ENCODE measurements at places on chromosomes 13 and 19. TPM values are rescaled to one million over a fixed set of nuclear protein-coding genes. Genes with fewer than 3 reads are reported as not detected.

DNA sequence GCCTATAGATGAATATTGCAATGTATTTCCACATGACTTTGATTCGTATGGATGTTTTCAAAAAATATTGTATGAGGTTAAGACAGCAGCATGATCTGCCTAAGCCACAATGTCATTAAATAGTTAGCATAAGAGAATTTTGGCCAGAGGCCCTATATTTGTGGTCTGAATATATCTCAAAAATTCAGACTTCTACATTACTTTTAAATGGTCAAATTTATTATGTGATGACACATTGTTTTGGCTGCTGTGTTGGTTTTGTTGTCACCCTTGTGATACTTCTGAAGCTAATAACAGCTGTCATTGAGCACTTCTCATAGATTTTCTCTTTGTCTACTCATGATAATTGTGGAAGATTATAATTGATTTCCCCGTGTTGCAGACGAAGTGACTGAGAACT is 288.2 kb downstream of the MYO16 start:
- no peak overlapping the region for H3K27ac ChIP-seq
- H3K27me3 ChIP-seq = no peaks in the 10 kb centered on the region
- no peak overlapping the region for H3K4me3 ChIP-seq
- no peak for DNase-seq
- peaks cover 13% of the 10 kb centered on the region for H3K4me1 ChIP-seq

Gene URAD
- total RNA-seq = not detected

DNA sequence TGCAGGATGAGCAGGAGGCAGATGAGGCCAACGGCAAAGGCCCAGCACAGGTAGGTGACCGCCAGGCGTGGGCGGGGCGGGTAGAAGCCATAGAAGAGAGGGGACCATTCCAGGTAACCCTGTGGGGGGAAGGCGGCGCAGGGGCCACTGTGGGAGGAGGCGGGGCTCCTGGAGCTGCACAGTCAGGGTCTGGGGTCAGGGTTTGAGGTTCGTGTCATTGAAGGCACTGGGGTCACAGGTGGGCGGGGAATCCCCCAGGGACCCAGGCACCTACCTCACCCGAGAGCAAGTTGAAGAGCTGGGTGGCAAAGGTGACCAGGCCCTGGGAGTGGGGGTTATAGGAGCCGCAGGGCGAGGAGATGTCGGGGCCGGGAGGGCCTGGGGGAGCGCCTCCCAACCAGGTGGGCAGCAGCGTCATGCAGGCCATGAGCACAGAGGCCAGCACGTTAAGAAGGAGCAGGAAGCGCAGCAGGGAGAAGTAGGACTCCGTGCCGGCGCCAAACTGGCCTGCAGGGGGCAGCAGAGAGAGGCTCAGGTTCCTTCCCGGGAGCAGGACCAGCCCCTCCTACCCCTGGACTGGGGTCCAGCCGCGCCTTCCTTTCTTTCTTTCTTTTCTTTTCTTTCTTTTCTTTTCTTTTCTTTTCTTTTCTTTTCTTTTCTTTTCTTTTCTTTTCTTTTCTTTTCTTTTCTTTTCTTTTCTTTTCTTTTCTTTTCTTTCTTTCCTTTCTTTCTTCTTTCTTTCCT is 4.6 kb downstream of the TMC4 start:
- peaks cover 2% of the 10 kb centered on the region for H3K4me1 ChIP-seq
- no peak overlapping the region for H3K27ac ChIP-seq
- no peak overlapping the region for H3K4me3 ChIP-seq

DNA sequence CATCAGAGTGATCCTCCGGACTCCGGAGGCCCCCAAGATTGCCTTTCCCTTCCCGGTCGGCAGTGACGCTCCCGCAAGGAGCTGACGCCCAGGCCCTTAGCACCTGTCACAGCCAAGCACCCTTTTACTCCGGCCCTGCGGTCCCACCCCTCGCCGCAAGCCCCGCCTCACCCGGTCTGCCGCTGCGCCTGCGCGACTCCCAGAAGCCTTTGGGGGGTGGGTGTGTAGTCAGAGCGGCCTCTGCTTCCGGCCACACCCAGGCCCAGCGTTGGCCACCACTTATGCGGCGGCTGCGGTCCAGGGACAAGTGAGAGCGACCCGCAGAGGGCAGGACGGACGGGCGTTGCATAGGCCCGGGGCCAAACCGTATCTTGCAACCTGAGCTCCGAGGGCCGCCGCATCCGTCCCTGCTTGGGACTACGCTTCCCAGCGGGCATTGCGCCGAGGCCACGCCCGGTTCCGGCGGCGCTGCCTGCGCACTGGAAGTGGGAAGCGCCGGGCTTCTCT is 441 bp upstream of the ZFP28 start:
- H3K4me1 ChIP-seq = no peaks in the 10 kb centered on the region
- no peaks in the 10 kb centered on the region for H3K36me3 ChIP-seq
- no peaks in the 10 kb centered on the region for H3K27me3 ChIP-seq
- peak overlapping the region; percentile 77 for H3K27ac ChIP-seq
- DNase-seq = peak; percentile 92

- no peak overlapping the region for H3K4me3 ChIP-seq
- no peak overlapping the region for H3K27ac ChIP-seq
- peaks cover 7% of the 10 kb centered on the region for H3K27me3 ChIP-seq
- no peaks in the 10 kb centered on the region for H3K36me3 ChIP-seq
Measured at GRCh38 chr13:99103536-99103935, 97.1 kb upstream of the UBAC2 start.

Gene HIPK4
- not detected for total RNA-seq

DNA sequence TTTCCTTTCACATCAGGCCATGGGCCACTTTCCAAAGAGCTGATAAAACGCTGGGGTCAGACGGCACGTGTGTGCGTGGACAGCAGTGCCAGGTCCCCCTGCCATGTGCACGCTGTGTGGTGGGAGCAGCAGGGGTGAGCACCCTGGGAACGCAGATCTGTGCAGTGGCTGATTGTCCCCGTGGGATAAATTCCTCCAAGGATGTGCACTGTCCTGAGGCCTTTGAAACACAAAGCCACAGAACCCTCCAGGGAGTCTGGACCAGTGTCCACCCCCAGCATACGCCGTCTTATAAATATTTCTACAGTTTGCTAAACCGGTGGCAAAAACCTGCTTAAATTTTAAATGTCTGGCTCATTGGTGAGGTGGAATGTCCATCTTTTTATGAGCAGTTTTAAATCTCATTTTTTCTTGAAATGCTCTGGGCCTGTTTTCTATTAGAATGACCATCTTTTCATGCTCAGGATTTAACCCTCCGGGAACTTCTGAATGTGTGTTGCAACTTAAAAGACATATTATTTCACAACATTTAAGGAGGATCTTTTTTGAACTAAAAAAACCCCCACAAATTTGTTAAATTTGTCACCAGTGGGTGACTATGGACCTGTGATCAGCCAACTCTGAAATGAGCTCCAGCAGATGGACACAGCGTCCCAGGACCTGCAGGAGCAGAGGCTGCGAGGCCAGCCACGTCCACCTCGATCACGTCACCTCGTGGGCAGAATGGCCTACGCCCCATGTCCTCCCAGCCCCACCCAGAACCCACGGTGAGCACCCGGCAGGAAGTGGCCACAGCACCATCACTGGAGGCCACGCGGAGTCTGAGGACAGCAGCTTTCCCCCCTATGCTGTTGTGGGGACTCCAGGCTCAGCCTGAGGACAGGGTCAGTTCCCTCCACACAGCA is 68.6 kb downstream of the RASA3 start:
- no peaks in the 10 kb centered on the region for H3K27me3 ChIP-seq
- DNase-seq = peak; percentile 60
- peaks cover 35% of the 10 kb centered on the region for H3K4me1 ChIP-seq

DNA sequence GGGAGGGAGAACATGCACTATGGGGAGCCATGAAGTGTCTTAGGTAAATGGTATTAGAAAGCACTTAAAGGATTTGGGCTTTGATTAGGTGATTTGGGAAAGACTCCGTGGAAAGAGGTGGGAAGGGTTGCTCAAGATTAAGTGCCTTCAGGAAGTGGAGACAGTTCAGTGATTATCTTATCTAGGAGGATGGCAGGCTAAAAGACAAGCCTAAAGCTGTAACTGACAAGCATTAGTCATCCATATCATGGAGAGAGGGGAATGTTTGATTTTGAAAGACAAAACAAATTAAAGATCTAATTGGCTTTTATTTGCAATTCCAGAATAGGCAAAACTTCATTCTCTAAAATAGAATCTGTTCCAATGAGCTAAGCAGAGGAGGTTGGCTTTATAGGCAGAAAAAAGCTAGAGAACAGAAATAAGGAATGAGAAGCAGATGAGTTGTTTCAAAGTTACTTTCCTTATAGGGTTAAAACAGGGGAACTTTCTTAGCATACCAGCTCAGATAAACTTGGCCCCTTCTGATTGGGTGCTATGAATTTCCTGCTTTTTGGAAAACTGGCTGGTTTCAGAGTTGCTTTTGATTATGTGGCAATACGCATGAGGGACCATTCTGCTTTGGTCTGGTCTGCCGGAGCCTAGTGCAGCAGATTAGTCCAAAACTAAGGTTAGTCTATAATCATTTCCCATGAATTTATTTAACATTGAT is 1.8 kb upstream of the DIAPH3 start:
- H3K36me3 ChIP-seq = no peaks in the 10 kb centered on the region
- no peaks in the 10 kb centered on the region for H3K27me3 ChIP-seq
- peak overlapping the region; percentile 93 for H3K27ac ChIP-seq
- DNase-seq = no peak
- H3K4me3 ChIP-seq = peak overlapping the region; percentile 52

DNA sequence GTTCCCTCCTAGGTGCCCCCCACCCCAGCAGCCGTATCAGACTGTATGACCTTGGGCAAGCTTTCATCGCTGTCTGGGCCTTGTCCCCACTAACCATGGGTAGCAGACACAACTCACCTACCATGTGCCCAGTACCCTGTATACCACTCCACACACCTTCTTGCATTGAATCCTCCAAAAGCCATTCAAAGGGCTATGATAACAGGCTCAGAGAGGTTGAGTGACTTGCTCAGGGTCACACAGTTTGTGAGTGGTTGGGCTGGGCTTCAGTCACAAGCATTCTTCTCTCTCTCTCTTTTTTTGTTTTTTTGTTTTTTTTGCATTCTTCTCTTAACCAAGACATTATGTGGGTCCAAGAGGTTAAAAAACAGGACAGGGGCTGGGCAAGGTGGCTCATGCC is 2.6 kb downstream of the RASAL3 start:
- no peaks in the 10 kb centered on the region for H3K4me1 ChIP-seq
- DNase-seq = no peak
- no peak overlapping the region for H3K4me3 ChIP-seq

DNA sequence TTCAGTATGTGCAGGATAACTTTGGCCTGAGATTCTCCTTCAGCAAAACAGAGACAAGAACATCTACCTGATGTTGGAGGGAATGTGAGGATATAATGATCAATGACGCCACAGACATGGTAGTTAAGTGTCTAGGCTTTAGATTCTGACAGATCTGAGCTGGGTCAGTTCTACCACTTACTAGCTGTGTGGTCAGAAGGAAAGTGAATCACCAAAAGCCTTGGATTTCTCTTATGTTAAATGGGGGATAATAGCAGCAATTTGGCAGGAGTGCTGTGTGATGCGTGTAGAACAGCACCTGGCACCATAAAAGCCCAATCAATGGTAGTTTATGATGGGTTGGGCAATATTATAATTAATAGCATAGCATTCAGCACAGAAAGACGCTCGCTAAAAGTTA is 41.7 kb downstream of the RXFP2 start:
- DNase-seq = no peak
- H3K36me3 ChIP-seq = no peaks in the 10 kb centered on the region
- H3K27ac ChIP-seq = no peak overlapping the region
- no peaks in the 10 kb centered on the region for H3K27me3 ChIP-seq
- H3K4me3 ChIP-seq = no peak overlapping the region

GRCh38 chr13:112692586-112692985 is 2.7 kb downstream of the ATP11A start:
- no peak overlapping the region for H3K27ac ChIP-seq
- no peaks in the 10 kb centered on the region for H3K36me3 ChIP-seq
- H3K27me3 ChIP-seq = no peaks in the 10 kb centered on the region

Gene SERPINE3
- not detected for total RNA-seq

DNA sequence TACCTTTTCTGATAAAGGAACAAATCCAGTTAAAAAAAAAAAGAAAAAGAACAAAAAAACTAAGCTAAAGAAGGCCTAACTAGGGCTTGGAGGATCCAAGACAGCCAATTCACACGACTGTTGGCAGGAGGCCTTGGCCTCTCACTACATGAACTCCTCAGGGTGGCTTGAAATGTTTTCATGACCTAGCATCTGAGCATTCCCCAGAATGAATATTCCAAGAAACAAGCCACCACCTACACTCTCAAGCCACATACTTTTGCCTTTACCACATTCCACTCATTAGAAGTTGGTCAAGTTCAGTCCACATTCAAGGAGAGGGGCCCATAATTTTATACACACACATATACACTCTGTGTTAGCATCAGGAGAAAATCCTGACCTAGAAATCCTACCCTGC is 97.6 kb upstream of the SIAH3 start:
- H3K27me3 ChIP-seq = no peaks in the 10 kb centered on the region
- no peak overlapping the region for H3K27ac ChIP-seq
- no peak overlapping the region for H3K4me3 ChIP-seq

DNA sequence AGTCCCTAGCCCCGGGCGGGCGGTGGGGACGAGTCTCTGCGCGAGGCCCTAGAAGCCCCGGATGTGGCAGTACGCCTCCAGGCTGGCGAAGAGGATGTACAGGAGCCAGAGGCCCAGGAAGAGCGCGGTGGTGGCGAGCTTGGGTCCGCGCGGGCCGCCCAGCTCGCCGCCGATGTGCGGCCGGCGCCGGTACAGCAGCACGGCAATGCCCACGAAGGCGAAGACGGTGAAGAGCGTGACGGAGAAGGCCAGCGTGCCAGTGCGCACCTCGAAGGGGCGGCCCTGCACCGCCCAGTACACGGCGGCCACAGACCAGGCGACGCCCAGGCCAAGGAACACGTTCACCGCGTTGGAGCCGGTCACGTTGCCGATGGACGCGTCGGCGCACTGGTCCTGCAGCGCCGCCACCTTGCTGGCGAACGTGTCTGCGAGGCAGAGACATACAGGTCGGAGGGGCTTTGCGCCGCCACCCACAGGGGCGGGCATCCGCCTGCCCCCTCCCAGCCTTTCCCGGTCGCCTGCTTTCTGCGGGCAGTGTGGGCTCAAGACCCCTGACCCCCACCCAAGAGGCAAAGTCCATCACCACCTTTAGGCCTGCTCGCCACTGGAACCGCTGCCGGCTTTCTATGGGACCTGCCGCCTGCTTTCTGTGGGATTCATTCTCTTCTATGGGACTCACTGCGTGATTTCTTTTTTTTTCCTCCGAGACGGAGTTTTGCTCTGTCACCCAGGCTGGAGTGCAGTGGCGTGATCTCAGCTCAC is 10.9 kb upstream of the MEIS3 start:
- H3K4me3 ChIP-seq = no peak overlapping the region
- DNase-seq = peak; percentile 37
- no peaks in the 10 kb centered on the region for H3K36me3 ChIP-seq
- H3K27me3 ChIP-seq = no peaks in the 10 kb centered on the region
- no peaks in the 10 kb centered on the region for H3K4me1 ChIP-seq

Gene ZNF324
- total RNA-seq = 6.9 TPM

Gene CRX
- not detected for total RNA-seq

Gene ZNF135
- 2.2 TPM for total RNA-seq

GRCh38 chr19:46503848-46504453 is 8.3 kb upstream of the PNMA8B start:
- DNase-seq = no peak
- H3K27me3 ChIP-seq = no peaks in the 10 kb centered on the region
- H3K4me3 ChIP-seq = no peak overlapping the region
- H3K36me3 ChIP-seq = no peaks in the 10 kb centered on the region
